NCI-H187 treated with DMSO at 0.1 percent for 48 hours (cell line): ENCODE measurements at places on chromosomes 6 and 20.
A peak's percentile ranks its signal among the peaks of the same experiment; 100 is the strongest.

DNA sequence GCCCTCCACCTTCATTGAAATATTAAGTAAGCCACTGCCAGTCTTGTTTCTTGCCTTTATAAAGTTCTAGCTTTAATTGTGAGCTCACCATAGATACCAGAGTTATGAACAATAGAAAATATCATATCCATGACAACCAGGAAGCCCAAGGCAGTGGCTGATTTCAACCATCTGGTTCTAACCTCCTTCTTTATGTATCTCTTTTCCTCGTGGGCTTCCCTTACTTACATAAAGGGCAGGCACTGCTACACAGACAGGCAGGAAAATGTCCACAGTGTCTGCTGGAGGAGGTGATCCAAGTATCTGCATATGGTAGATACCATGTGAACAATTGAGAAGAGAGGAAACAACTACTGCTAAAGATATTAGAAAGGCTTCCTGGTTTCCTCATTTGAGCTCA, 65.2 kb upstream of the PRND start:
- DNase-seq, result no peak

DNA sequence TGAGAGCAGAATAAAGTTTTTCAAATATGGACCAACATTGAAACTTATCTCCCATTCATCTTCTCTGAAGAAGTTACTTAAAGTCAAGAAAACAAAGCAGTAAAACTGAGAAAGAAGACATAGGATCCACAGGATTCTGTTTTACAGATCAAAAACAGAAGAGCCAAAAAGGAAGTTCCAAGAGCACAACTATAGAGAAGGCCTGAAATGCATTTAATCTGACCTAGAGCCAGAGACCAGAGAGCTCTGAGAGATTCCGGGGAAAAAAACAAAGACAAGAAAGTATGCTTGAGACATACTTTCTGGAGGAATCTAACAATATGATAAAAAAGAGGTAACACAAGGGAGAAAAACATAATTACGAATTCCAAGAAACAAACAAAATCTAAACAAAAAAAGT, 26.1 kb downstream of the SRPK1 start:
- no peak for DNase-seq

GRCh38 chr6:46059608-46060007, 43.9 kb upstream of the CLIC5 start:
- no peak for DNase-seq

DNA sequence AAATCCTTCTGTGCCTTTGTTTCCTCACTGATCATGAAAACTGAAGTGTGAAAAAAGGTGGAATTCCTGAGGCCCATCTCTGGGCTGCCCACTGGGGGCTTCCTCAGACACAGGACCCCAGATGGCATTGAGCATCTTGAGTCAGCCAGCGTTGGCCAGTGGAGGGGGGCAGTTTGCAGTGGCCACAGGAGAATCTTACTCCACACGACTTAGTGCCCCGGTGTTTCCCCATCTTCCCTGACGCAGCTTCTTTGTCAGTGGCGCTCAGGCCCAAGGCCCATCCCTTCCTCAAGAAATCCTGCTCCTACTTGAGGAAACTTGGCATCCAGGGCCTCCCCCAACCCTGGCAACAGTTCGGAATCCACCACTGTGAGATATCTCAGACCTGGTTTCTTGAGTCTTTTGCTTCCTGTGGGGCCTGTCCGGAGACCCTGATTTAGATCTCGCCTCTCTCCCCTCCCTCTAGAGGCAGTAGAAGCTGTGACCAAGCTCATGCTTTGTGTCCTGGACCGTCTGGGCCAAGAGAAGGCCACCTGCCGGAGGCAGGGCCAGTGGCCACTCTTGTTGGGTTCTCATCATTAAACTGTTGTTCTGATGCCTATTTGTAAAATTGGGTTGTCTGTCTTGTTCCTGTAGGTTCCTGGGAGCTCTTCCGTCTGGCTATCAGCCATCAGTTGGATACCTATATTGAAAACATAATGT, 20.2 kb upstream of the DLGAP4 start:
- no peak for DNase-seq

DNA sequence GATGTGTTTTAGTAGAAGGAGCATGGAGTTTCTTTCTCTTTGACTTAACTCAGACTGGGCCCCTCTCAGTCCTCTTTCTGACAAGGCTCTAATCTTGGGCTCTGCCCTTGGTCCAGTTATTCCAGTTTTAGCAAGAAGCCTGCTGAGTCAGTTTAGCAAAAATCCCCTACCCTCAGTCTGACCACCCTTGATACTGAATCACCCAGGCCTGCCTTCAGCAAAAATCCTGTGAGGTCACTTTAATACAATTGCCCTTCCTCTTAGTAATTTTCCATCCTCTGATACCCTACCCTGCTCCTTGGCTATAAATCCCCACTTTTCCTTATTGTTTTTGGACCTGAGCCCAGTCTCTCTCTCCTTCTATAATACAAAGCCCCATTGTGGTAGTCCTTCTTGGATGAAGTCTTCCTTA, 326.7 kb upstream of the NOX3 start:
- DNase-seq, result no peak

GRCh38 chr20:13554076-13554475, 84.7 kb downstream of the TASP1 start:
- no peak for DNase-seq

- no peak for DNase-seq
These were observed 6.3 kb upstream of the HDDC2 start for GRCh38 chr6:125307964-125308615.

GRCh38 chr6:35429463-35429862, 22.7 kb upstream of the FANCE start:
- DNase-seq, result no peak

DNA sequence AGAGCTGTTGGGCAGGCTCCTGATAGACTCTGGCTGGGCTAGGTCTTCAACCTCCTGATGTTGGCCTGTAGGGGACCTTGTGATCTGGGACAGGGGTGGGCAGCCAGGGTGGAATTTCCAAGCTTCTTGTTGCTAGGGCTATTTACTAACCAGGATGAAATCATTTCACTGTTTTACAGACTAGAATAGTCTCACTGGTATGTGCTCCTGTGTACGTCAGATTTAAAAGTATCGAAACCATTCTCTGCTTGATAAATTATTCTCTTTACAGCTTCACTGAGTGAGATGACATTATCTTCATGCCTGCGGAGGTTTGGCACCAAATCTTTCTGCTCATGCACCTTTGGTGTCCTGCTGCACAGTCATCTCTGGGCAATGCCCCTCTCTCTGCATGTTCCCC, 10.9 kb downstream of the EDN1 start:
- DNase-seq, result no peak

DNA sequence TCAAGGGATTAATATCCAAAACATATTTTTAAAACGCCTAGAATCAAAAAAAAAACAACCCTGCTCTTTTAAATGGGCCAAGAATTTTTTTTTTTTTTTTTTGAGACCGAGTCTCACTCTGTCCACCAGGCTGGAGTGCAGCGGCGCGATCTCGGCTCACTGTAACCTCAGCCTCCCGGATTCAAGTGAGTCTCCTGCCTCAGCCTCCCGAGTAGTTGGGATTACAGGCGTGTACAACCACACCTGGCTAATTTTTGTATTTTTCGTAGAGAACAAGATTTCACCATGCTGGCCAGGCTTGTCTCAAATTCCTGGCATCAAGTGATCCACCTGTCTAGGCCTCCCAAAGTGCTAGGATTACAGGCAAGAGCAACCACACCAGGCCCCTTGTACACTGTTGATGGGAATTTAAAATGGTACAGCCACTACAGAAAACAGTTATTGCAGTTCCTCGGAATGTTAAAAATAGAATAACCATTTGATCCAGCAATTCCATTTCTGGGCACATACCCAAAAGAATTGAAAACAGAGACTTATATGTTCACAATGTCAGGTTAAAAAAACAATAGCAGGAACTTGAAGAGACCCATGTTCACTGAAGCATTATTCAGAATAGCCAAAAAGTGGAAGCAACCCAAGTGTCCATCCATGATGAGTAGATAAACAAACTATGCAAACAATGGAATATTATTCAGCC, 3.1 kb upstream of the MYL9 start:
- no peak for DNase-seq

DNA sequence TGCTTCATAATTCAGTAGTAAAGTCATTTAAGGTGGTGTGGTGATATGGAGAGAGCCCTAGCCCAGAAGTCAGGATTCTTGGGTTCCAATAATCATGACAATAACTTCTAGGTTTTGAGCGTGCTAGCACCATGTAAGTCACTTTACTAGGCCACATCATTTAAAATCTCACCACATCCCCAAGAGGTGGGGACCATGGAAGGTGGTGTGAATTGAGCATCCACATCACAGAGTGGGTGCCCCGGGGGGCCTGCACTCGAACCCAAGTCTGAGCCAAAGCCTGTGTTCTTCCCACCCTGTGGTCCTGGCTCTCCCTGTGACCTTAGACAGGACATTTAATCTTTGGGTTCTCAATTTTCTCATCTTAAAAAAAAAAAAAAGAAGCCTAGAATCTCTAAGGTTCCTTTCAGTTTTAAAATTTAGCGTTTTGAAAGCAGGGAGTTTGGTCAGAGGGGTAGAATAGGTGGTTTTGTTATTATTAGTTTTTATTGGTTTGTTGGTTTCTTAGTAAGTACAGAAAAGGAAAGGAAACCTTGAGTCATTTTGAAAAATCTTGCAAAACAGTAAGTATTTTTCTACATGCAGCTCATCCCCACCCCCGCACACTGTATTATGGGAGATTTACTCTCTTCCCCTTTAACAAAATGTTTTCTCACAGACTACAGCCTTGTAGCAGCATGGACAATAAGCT, 26.4 kb downstream of the ARMC2 start:
- DNase-seq, result no peak

DNA sequence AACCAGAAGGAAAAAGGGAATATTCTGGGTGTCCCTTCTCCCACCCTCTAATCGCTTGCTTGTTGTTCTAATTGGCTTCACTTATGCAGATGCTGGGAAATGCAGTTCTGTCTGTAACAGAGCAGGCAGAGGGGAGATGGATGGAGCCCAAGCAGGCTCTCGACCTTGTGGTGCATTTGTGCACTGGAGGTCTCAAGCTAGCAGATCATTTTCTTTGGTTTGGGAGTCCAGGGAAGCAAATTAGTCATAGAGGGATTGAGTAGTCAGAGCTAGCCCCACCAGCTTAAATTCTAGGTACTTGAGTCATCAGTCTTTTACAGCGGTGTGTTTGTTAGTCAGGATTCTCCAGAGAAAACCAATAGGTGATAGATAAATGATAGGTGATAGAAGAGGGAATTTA, 234.7 kb upstream of the ECI2 start:
- no peak for DNase-seq

- no peak for DNase-seq
These were observed 6.8 kb upstream of the KIAA1755 start for GRCh38 chr20:38267296-38267695.

GRCh38 chr20:50496773-50497385, 13.3 kb upstream of the PTPN1 start:
- DNase-seq, result no peak

DNA sequence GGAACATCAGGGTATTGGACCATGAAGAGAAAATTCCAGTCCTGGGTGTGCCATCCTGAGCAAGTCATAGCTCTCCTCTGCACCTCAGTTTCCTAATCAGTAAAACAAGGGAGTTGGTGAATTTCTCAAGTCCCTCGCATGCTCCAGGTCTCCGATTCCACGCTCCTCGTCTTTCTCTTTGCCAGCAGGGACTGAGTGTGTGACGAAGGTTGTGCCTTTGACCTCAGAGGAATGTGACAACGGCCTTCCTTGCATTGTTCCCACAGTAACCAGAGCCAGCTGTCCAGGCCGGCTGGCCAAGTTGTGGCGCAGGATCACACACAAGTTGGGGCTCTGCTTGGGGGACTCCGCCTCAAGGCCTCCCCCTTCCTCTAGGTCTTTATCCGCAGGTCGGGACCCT, 217.3 kb downstream of the ATXN1 start:
- no peak for DNase-seq

DNA sequence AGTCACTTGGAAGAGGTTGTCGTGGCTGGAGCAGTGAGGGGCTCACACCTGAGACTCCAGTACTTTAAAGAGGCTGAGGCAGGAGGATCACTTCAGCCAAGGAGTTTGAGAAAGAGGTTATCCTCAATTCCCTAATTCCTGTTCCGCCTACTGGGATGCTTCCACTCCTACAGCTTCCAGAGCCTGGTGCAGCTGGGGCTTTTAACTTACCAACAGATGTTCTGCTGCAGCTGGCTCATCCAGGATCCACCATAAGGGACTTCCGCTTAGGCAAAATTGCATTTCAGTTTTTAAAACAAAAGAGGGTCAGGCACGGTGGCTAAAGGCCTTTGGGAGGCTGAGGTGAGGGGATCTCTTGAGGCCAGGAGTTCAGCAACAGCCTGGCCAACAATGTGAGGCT, 59.1 kb upstream of the CDYL start:
- DNase-seq, result no peak

DNA sequence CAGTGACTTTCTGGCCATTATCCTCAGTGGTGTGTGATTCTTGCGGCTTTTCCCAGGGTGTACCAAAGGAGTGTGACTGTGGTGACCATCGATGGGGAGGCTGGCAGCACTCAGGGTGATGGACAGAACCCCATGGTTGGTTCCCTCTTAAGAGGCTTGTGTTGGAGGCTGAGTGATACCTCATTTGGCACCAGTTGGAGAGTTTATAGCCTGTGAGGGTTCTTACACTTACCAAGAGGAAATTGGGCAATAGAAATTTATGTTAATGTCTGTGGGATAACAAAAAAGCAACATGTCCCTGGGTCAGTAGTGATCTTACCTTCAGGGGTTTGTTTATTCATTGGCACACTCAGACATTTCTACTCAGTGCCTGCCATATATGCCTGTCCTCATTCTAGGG, 37.2 kb downstream of the DAAM2 start:
- DNase-seq, result no peak

GRCh38 chr20:40741507-40742106, 52.6 kb upstream of the MAFB start:
- peak; percentile 2 for DNase-seq

DNA sequence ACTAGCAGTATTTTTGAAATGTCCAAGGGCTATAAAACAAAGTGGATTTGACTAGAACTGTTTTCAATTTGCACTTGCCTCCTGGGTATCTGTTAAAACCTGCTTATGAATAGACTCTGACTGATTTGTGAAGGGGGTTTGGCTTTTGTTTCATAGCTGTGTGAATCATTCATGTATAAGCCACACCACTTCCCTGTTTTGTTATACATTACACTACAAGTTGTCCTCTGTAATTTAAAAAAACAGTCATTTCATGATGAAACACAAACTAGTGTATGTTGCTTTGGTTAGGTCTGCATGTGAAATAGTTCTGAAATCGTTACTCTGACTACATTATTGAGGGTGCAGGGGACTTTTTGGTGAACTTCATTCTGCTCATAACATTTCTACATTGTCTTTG, 121.7 kb downstream of the NKAIN2 start:
- no peak for DNase-seq

- DNase-seq, result no peak
These were observed 22.7 kb upstream of the MCM3 start for GRCh38 chr6:52306972-52307870.

DNA sequence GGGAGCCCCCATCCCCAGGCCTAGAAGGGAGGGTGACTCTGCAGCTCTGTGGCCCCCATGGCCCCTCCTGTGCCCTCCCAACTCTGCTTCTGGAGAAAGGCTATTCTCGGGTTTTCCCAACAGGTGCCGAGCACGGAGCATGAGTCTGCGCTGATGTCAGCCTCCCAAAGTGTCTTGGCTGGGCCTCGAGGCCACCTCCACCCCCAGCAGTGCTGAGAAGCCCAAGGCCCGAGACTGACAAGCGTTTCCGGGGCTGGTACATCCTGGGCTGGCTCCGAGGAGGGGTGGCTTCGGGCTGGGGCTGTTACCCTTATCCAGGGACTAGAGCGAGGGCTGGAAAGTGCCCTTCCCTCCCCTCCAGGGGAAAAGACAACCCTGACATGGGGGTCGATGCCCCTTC, 60.2 kb upstream of the GATA5 start:
- DNase-seq, result no peak
